Ammon's horn (tissue), 1 donor: ENCODE measurements at places on chromosomes 2 and 18.

DNA sequence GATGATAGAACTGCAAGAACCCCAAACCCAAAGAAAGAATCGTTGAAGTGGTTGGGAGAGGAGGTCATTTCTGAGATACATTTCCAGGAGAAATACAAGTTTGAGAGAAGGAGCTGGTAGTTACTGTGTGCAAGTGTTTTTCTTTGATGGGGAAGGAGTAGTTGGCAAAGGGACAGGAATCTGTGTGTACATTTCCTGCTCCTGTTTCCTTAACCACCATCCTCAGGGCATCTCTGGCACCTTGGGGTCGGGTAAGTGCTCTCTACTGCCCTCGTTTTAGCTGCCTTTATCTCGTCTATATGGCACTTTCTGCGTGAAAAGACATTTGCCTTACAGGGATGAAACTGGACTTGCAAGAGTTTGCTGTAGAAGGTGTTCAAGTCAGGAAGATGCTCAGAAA lies 27.3 kb downstream of the CDC42EP3 start:
- no peak for DNase-seq

GRCh38 chr2:37119157-37119556 lies 34.8 kb downstream of the GPATCH11 start:
- no peak for DNase-seq

DNA sequence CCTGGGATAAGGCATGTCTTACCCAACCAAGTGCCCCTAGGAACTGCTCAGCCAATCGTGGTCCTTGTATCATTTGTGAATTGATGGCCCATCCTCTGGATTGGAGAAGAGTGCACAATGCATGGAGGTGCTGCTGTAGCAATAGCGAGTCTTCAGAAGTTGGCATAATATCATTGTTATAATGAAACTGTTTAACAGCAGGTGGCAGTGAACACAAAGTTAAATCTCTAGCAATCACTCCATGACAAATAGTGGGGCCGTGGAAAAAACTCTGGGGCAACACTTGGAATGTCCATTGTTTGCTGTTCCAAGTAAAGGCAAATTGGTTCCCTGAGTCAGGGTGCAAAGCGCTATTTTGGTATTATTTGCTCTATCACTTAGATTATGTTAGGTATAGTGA lies 11.4 kb downstream of the REG1A start:
- peak; percentile 7 for DNase-seq

DNA sequence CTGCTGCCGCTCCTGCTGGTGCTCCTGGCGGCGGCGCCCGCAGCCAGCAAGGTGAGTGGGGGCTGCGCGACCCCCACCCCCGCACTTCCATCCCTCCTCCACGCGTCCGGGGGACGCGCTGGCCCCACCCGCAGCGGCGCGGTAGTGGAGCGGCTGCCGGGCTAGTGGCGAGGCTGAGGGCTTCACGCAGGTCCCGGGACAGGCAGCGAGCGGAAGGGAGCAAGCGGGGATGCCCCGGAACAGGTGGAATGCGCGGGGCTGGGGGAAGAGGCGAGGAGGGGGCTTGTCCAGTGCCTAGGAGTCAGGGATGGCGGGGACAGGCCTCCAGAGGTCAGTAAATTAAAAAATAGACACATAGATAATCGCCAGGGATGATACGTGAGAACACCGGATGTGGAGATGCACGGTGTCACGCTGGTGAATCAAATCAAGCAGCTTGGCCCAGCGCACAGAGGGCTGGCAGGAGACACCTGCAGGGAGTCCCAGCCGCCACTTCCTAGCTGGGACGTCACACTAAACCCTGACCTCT lies 403 bp downstream of the COL4A3 start:
- DNase-seq = no peak

DNA sequence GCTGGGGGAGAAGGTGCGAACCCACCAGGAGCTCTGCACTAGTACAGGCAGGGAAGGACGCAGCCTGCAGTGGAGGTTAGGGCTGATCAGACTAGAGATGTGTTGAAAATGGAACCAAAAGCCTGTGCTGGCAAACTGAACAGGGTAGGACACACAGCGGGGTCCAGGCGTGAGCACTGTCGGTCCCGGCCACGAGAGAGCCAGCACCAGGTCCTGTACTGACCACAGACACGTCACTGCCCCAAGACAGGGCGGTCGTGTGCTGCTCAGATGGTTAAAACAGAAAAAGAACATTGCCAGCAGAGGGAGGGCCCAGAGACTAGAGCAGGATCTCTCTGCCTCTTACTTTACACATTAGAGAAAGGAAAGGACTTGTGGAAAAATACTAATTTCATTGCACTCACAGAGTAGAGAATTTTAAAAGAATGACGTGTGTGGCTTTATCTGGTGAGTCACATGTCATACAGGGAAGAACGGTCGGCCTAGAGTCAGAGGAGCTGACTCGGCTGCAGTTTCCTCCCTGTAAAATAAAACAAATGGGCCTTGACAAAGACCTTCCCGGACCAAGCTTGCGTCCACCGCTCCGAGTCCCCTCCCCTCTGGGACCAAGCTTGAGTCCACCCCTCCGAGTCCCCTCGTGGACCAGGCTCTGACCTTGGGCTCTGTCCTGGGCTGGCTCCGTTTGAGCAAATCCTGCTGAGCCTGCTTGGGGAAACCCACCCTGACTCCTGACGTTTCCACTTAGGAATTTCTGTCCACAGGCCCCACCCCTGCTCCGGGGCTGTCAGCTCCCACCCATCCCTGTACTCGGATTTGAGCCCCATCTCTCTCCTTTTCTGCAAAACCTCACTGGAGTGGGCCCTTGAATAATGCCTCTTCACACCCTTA lies 16.7 kb upstream of the ADI1 start:
- peak; percentile 25 for DNase-seq

DNA sequence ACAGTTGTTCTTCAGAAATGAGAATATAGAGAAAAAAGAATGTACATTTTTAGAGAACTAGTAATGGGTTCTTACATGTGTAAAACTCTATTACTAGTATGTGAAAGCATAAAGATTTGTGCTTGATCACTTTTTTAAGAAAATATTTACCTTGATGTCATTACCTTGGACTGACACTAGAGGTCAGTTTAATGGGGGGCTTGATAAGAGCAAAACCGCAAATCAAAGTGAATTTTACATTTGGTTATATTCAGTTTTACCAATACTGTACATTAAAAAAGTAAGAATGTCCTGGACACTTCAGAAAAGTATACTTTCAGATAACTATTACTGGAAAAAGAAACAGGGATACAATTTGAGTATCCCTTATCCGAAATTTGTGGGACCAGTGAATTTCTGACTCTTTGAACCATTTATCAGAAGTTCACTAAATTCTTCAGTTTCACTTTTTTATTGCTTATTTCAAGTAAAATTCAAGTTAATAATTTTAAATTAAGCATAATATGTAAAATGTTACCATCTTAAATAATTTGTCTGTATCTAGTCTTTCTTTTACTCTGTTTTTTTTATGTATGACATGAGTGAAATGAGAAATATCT lies 1149.5 kb downstream of the DSC3 start:
- DNase-seq = no peak

DNA sequence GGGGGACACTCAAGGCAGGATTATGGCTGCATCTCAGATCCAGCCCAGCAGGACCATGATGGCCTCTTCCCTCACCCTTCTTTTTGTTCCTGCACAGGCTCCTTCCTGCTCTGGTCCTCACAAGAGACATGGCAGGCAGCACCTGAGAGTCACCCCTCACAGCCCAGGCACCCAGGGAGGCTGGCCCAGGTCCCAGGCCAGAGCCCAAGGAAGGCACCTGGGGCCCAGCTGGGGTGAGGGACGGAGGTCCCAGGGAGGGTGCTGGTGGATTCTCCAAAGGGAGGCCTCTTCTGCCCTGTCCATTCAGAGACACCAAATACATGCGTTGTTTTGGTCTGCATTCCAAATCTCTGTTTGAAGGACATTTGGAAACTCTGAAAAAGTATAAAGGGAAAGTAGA lies 285.4 kb upstream of the HS6ST1 start:
- no peak for DNase-seq

GRCh38 chr18:26227051-26227670 lies 916 bp downstream of the TAF4B start:
- DNase-seq = peak; percentile 15

DNA sequence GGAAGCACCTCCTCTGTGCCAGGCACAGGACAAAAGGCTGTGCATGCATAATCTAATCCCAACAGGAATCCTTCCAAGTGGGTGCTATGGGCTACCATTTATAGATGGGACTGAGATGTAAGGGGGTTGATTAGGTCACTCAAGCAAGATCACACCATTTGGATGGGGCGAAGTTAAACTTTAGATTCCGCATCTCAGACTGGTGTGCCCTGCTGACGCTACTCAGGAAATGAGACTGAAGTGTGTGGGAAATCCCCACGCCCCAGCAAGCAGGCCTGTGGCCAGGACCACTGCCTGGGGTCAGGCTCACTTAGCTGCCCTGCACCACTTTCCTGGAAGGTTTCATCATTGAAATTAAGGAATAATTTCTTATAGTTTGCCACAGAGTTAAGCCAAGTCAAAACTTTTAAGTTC lies 70.5 kb upstream of the PPP1CB start:
- peak; percentile 52 for DNase-seq
